Naive thymus-derived CD4-positive, alpha-beta T cell (primary cell): ENCODE measurements at places on chromosomes 2 and 18.

DNA sequence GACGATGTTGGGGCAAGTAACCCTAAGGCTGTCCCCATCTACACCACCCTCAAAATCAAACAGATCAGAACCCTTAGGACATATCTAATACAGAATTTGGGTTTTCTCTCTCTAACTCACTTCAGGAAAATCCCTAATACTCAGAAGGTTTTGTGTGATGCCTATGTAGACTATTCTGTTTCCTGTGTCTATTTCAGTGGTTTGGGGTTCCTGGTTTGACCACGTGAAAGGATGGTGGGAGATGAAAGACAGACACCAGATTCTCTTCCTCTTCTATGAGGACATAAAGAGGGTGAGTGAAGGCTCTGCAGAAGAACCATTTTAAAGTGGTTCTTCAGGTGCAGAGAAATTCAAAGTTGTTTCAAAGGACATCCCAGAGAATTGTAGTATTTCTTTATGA is 16.3 kb downstream of the SULT1C2 start:
- H3K27me3 ChIP-seq = no peaks in the 10 kb centered on the region
- no peaks in the 10 kb centered on the region for H3K36me3 ChIP-seq
- no peak for DNase-seq
- no peaks in the 10 kb centered on the region for H3K4me1 ChIP-seq
- H3K27ac ChIP-seq = no peak overlapping the region

GRCh38 chr2:73987948-73988700 is 3.4 kb downstream of the TET3 start:
- no peak for DNase-seq
- peaks cover 50% of the 10 kb centered on the region for H3K4me1 ChIP-seq
- H3K27ac ChIP-seq = peak overlapping the region; percentile 90
- H3K36me3 ChIP-seq = peaks cover 9% of the 10 kb centered on the region
- no peaks in the 10 kb centered on the region for H3K27me3 ChIP-seq

GRCh38 chr18:6018671-6019070 is 123.3 kb upstream of the TMEM200C start:
- no peaks in the 10 kb centered on the region for H3K4me1 ChIP-seq
- H3K27me3 ChIP-seq = no peaks in the 10 kb centered on the region
- no peak overlapping the region for H3K4me3 ChIP-seq
- no peak overlapping the region for H3K27ac ChIP-seq
- H3K36me3 ChIP-seq = no peaks in the 10 kb centered on the region

- no peaks in the 10 kb centered on the region for H3K4me1 ChIP-seq
- no peak for DNase-seq
- H3K27ac ChIP-seq = no peak overlapping the region
Measured at GRCh38 chr2:11029136-11029535, 117.4 kb downstream of the KCNF1 start.

- peaks cover 15% of the 10 kb centered on the region for H3K36me3 ChIP-seq
- no peak overlapping the region for H3K27ac ChIP-seq
- no peak for DNase-seq
- H3K4me3 ChIP-seq = no peak overlapping the region
Measured at GRCh38 chr2:238174291-238174690, 15.5 kb downstream of the ERFE start.

GRCh38 chr2:154032220-154032619 is 160.5 kb downstream of the GALNT13 start:
- H3K4me1 ChIP-seq = no peaks in the 10 kb centered on the region
- H3K36me3 ChIP-seq = no peaks in the 10 kb centered on the region
- H3K27me3 ChIP-seq = no peaks in the 10 kb centered on the region
- no peak overlapping the region for H3K4me3 ChIP-seq

- peak overlapping the region; percentile 16 for H3K4me3 ChIP-seq
- peaks cover 32% of the 10 kb centered on the region for H3K4me1 ChIP-seq
- DNase-seq = no peak
- no peaks in the 10 kb centered on the region for H3K36me3 ChIP-seq
- no peaks in the 10 kb centered on the region for H3K27me3 ChIP-seq
Measured at GRCh38 chr18:8741532-8741931, 36.2 kb downstream of the MTCL1 start.

DNA sequence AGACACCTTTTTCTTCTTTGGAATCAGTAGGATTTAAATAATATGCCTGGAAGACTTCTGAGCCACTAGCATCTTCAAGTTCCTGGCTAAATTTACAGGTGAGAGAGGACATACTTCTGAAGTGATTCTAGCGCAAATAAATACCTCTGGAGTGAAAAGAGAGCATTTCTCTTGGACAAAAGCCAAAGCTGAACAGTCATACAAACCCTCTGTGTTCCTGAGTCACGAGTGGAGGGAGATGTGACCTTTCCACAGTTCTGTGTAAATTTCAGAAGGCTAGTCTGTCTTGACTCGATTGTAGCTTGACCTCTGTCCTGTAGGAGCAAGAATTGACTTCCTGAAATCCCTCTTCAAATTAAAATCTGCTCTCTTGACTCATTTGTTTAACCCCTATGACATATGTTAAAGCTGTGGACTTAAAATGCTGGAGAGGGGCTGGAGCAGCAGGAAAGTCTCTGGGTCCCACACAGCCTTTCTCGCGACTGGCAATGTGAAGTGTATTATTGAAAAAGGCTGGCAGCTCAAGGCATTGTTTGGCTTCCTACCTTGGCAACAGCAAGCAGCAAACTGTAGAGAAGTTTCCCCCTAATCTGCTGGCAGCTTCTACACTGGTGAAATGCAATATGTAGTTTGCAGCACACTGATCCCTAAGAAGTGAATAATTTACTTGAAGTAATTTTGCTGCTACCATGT is 79.6 kb upstream of the GCFC2 start:
- H3K27me3 ChIP-seq = no peaks in the 10 kb centered on the region
- H3K4me1 ChIP-seq = no peaks in the 10 kb centered on the region
- DNase-seq = no peak
- no peak overlapping the region for H3K4me3 ChIP-seq
- no peaks in the 10 kb centered on the region for H3K36me3 ChIP-seq

DNA sequence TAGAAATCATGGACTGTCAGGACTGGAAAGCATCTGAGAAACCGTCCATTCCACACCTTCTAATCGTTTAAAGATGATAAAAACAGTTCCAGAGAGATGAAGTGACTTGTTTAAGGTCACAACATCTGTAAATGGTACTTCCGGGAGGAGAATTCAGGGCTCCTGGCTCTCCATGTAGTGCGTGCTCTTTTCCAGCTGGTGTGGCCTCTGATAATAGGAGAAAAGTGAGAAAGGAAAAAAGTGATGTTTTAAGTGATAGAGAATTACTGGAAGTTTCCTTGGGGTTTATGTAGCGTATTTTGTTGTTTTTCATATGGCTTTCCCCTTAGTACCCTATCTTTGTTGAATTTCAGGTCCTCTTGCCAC is 663 bp downstream of the C2orf49 start:
- H3K27ac ChIP-seq = peak overlapping the region; percentile 99
- DNase-seq = no peak
- H3K27me3 ChIP-seq = no peaks in the 10 kb centered on the region

- H3K4me3 ChIP-seq = peak overlapping the region; percentile 46
- DNase-seq = no peak
- H3K4me1 ChIP-seq = peaks cover 31% of the 10 kb centered on the region
- peak overlapping the region; percentile 37 for H3K27ac ChIP-seq
- no peaks in the 10 kb centered on the region for H3K27me3 ChIP-seq
- no peaks in the 10 kb centered on the region for H3K36me3 ChIP-seq
Measured at GRCh38 chr2:161139098-161139987, 20.9 kb upstream of the TANK start.

DNA sequence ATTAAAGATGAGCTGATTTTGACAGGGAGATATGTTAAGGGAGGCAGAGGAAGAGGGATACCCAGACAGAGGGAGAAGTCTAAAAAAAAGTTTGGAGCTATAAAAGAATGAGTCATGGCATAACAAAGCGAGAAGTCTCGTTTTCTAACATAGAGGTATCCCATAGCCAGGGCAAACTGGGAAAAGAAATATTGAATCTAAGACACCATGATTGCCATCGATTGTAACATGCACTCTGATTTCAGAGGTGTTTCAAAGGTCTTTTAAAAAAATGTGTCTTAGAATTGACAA is 110.7 kb downstream of the MDH1 start:
- no peaks in the 10 kb centered on the region for H3K27me3 ChIP-seq
- H3K36me3 ChIP-seq = no peaks in the 10 kb centered on the region
- H3K27ac ChIP-seq = no peak overlapping the region
- H3K4me3 ChIP-seq = no peak overlapping the region

GRCh38 chr2:236175548-236176150 is 7.5 kb upstream of the GBX2 start:
- no peaks in the 10 kb centered on the region for H3K4me1 ChIP-seq
- no peak for DNase-seq
- no peak overlapping the region for H3K4me3 ChIP-seq

DNA sequence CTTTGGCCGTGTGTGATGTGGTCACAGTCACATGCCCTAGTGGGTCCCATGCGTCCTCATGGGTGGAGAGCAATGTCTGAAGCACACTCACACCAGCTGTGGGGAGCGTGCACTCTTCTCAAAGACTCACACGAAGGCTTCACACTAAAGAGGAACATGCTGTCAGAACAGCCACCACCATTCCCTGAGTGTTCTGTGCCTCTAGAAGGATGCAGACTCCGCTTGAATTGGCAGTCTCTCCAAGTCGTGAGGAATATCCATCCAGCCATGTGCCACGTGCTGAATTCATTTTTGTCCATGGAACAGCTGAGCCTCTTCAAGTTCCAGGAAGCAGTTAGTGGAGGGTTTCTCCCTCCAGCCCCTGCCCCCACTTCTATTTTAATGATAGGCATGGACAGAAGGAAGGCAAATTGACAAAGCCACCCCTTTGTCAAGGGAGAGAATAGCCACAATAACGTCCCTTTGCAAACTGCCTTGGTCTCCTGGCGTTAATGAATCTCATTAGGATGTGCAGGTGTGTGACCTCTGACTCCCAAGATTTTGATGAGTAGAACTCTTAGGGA is 464.3 kb upstream of the ID2 start:
- H3K4me1 ChIP-seq = no peaks in the 10 kb centered on the region
- H3K36me3 ChIP-seq = no peaks in the 10 kb centered on the region
- H3K27ac ChIP-seq = no peak overlapping the region
- no peak overlapping the region for H3K4me3 ChIP-seq
- DNase-seq = no peak

DNA sequence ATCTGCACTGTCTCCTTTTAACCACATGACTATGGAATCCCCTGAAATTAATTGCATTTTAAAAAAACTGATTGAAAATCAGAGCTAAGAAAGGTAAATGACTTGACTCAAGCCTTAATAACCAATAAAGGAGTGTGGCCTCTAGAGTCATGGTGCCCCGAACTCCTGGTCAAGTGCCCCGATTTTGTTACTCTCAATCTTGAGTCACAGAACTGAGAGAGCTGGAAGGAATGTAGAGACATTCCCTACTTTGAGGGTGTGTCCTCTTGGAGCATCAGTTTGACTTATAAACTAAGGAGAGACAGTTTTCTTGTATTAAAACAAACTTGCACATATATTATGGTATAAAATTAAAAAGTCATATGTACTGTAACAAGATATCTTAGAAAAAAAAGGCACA is 2.4 kb downstream of the WDR43 start:
- H3K4me3 ChIP-seq = no peak overlapping the region
- H3K27ac ChIP-seq = no peak overlapping the region
- H3K27me3 ChIP-seq = no peaks in the 10 kb centered on the region
- no peak for DNase-seq

- H3K4me1 ChIP-seq = no peaks in the 10 kb centered on the region
- no peak overlapping the region for H3K4me3 ChIP-seq
- no peaks in the 10 kb centered on the region for H3K27me3 ChIP-seq
- peaks cover 10% of the 10 kb centered on the region for H3K36me3 ChIP-seq
- no peak overlapping the region for H3K27ac ChIP-seq
- DNase-seq = peak; percentile 73
Measured at GRCh38 chr2:39059366-39059952, 61.4 kb downstream of the SOS1 start.

DNA sequence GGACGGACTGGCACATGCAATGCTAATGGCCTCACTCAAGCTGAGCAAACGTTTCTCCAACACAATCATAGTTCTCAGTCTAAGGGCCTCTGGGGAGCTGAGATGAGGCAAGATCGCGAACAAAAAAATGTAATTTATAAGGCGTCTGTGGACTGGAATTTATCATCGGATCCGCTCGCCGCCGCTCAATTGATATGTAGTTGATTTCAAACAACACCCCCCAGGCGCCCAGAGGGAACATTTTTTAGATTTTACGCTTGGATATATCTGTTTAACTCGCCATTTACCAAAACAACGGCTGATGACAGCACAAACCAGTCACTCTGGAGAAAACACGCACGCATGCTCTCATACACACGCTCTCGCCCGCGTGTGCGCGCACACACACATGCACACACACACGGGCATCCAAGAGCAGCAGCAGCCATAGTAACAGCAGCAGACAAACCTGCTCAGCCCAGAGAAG is 335.8 kb downstream of the SMAD2 start:
- no peak overlapping the region for H3K4me3 ChIP-seq
- no peak overlapping the region for H3K27ac ChIP-seq
- DNase-seq = no peak
- H3K36me3 ChIP-seq = no peaks in the 10 kb centered on the region
- H3K27me3 ChIP-seq = no peaks in the 10 kb centered on the region

DNA sequence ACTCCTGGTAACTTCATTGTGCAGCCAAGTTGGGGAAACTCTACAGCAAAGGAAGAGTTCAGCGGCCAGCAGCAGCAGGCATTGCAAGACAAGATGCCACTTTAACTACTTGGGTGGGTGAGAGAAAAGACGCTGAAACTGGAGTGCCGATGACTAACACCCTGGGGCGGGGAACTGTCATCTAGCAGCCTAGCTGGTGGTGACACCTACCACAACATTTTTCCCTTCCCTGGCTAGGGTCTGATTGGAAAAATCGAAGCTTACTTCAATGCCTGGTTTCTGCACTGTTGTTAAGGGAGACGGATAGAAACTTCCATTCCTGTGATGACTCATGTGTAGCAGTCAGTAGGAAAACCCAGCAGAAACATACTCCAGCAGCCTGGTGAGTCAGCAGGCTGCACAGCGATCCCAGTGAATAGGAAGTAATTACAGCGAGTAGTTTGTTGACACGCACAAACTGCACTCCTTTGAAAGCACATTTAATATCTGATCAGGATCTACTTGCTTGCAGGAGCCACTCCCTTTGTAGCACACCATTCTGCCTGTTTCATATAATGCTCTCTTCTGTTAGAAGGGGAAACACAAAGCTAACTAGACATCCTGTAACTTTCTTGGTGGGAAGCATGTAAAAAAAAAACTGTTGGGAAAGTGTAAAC is 62.1 kb upstream of the MAPRE2 start:
- H3K27me3 ChIP-seq = no peaks in the 10 kb centered on the region
- H3K4me1 ChIP-seq = no peaks in the 10 kb centered on the region
- H3K27ac ChIP-seq = no peak overlapping the region
- peak; percentile 13 for DNase-seq

GRCh38 chr2:60230596-60230995 is 322.9 kb downstream of the BCL11A start:
- no peak for DNase-seq
- no peaks in the 10 kb centered on the region for H3K4me1 ChIP-seq
- no peaks in the 10 kb centered on the region for H3K36me3 ChIP-seq
- H3K27ac ChIP-seq = no peak overlapping the region
- no peak overlapping the region for H3K4me3 ChIP-seq

GRCh38 chr2:181411105-181411849 is 45.9 kb upstream of the ITGA4 start:
- DNase-seq = no peak
- no peak overlapping the region for H3K4me3 ChIP-seq
- no peaks in the 10 kb centered on the region for H3K27me3 ChIP-seq
- no peaks in the 10 kb centered on the region for H3K36me3 ChIP-seq
- no peaks in the 10 kb centered on the region for H3K4me1 ChIP-seq
